ENCODE measurements at places on chromosomes 5 and 9.
A peak's percentile ranks its signal among the peaks of the same experiment; 100 is the strongest.

DNA sequence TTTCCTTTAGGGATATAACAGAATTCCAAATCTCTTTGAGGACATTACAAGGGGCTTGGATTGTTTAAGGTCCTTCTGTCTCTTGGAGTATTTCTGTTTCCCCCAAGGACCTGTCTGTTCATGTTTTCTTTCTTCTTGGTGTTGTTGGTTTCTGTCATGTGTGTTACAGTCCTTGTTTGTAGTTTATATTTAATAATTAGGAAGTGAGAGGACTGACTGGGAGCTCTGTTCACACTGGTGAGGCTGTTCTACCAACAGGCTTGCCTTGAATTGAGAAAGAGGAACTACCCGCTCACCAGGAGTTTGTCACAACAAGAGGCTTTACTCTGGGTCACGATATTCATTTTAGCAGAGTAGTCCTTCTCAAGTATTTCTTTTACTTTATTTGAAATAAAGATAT is 119.2 kb upstream of the SV2C start:
- no peak for DNase-seq

- no peak for DNase-seq
These were observed 14.3 kb downstream of the GEMIN5 start for GRCh38 chr5:154923441-154924430.

DNA sequence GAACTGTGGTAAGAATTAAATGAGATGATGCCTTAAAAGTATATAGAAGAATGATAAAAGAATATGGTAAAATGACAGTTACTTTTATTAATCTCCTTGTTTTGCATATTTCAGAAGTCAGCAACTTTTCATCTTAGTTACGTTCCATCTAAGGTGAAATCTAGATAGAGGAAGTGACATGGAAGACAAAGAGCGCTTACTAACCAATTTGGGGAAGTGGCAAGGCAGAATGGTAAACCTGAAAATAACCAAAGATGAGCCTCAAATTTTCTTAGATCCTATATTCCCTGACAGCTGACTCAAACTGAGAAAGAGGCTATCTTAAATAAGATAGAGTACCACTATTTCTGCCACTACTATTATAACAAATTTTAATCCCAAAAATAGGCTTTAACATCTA is 52.5 kb downstream of the FGF10 start:
- no peak for DNase-seq

DNA sequence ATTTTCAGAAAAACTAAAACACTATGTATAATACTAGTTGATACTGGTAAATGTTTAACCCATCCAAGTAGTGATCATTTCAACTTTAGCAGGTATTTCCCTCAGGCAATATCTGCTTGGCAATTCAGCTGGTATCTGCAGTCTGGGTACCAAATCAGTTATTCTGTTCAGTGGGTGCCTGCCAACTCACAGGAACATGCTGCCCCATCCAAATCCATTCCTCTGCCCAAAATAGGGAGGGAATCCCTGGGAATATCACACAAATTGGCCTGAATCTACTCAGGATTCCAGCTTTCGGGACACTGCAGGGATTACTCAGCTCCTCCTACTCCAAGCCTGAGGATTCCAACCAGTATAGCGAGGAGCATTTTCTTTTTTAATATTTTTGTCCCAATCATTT is 61.7 kb upstream of the PDE4D start:
- no peak for DNase-seq

GRCh38 chr9:72444435-72444834 is 77.0 kb upstream of the TMC1 start:
- DNase-seq: no peak

DNA sequence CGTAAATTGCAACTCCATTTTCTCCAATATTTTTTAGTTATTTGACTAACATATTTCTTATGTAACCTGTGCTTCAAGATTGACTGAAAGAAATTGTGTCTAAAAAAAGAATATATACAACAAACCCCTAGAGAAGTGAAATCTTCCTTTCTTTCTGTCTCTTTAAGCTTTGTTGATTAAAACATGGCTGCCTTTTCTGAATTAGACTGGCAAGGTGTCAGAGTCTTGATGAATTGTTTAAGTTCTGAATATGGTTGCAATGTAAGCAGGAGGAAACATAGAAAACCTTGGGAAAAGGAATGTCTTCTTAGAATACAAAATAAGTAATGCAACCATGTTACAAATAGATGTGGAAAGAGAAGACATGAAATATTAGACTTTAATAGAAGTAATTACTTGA is 209.8 kb upstream of the CTNND2 start:
- DNase-seq: no peak

DNA sequence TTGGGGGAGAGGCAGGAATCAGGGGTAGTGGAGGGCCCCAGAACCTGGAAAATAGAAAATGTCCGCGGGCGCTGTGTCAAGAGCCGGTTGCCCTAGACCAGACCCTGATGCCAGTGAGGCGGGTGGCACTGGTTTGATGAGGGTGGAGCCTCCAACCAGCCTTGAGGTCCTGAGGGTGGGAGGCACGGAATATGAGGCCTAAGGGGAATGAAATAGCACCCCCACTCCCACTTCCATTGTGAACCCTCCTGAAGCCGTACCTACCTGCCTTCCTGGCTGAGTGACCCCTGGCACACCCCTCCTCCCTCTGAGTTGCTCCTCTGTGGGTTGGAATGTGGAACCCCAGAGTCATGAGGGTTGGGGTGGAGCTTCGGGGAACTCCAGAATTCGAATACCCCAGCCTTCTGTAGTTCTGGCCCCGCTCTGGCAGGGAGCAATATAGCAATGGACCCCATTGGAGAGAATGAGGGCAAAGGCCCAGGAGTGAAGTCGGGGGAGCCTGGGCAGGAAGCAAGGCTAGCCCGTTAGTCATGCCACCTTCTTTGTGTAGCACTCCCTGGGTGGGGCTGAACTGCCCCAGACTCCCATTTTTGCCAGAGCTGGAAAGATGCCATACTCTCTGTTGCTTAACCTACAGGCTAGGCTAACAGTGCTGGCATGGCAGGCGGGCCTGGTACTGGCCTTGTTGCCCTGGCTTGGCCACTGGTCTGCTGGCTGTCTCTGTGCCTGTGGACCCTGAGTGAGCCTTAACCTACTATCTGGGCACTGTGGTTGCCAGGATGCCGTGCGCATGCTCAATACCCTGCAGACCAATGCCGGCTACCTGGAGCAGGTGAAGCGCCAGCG is 1.0 kb downstream of the FPGS start:
- DNase-seq: peak; percentile 60

DNA sequence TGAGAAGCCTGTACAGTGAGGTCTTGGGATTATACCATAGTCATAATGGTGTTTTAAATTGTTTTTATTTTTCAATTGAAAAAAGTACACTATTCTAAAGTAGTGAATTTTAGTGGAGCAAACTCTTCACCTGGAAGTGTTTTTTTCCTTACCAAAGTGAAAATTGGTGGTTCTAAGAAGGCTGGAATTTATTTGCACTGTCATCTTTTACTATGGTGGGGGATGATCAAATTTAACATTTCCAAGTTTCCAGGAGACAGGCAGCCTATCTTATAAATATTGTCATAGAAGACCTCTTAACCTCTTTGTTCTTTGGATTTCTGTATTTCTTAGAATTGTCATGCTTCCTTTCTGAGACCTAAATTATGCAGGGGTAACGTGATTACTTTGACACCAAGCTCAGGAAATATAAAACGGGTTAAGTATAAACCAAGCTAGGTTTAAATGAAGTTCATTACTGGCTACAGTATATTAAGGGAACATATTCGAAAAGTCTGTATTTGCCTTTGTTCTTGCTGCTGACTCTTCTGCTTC is 20.2 kb downstream of the NDFIP1 start:
- DNase-seq: no peak
